ENCODE measurements at places on chromosomes 6 and 20.
A peak's percentile ranks its signal among the peaks of the same experiment; 100 is the strongest.

DNA sequence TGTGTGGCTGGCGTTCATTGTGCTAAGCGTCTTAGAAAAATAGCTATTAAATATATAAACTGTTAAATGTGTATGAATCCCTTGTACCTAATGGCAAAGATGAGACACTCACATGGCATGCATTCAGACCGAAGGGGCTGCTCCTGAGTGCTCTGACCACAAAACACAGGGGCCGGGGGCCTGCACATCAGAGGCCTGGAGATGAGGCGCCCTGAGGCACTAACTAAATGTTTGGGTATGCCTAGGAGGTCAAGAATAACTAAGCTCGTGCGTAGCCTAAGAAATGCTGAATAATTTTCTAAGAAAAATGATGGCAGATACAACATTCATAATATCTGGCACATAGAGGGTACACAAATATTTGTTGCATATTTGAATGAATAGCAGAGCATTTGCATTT, 92.5 kb downstream of the PSMB1 start:
- DNase-seq, result no peak

GRCh38 chr20:62134735-62135231, 8.4 kb downstream of the PSMA7 start:
- no peak for DNase-seq

- DNase-seq, result peak; percentile 22
These were observed 128.0 kb downstream of the RIN2 start for GRCh38 chr20:19885939-19886660.

GRCh38 chr6:125304970-125305660, 3.3 kb upstream of the HDDC2 start:
- no peak for DNase-seq

Data from NCI-H2081 (cell line).